ENCODE measurements at places on chromosomes 1 and 21.
A peak's percentile ranks its signal among the peaks of the same experiment; 100 is the strongest.

GRCh38 chr1:47231301-47232186, 481 bp downstream of the TAL1 start:
- DNase-seq = no peak

DNA sequence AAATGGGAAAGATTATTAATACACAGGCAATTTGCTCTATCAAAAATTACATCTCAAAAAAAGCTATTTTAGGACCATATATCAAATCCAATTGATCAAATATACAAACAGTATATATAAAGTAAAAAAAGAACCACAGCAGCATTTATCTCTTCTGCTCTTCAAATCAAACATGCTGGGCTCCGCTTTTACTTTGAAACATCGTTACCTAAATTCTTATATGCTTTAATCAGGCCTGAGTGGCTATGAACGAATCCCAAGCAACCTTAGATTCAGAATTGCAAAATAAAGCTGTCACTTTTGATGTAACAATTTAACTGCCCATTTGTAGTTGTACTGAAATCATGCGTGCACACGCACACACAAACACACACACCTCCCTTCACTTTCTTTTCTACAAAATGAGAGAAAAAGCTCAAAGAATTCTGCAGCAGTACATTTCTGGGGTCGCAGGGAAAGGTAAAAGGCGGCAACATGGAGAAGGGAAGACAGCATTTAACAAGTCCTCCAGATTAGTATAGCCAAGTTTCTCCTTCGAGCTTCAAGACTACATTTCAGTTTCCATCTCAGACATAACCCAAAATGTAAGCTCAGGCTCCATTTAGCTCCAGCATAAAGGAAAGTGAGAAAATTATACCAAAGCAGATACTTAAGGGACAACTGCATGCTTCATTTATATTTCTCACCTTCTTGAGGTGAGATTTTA, 92.2 kb upstream of the TTC39A start:
- DNase-seq = no peak

DNA sequence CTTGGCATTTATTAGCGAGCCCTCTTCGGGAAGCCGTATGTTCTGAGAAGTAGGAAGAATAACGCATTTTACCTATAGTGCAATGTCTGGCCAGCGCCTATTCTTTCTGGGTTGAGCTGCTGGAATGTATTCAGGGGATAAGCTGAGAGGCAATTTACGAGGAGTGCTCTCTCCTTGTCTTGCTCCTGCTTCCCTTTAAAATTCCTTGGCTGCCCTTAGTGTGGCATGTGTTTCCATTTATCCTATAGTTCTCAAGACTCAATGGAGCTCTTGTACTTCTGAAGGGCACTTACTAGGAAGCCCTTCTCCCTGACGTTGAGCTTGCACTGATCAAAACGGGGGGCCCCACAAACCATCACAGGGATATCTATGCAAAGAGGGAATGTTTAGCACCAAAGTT, 364.6 kb downstream of the DISC1 start:
- DNase-seq = no peak

DNA sequence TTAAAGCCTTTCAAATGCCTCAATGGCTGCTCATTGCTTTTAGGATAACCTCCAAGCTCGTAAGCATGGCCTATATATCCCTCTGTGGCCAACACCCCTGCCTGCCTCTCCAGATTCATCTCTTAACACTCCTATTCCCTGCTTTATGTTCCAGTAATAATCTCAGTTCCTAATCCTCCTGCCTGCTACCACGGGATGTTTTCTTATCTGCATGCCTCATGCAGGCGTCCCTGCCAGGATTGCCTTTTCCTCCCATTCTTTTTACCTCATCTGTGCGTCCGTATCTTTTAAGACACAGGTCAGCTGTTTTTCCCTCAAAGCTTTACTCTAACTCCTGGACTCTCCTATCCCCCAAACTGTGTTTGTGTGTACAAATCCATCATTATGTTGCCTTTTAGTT, 36.1 kb downstream of the ZBTB40 start:
- no peak for DNase-seq

GRCh38 chr1:13792419-13792818, 92.4 kb downstream of the PRDM2 start:
- no peak for DNase-seq

DNA sequence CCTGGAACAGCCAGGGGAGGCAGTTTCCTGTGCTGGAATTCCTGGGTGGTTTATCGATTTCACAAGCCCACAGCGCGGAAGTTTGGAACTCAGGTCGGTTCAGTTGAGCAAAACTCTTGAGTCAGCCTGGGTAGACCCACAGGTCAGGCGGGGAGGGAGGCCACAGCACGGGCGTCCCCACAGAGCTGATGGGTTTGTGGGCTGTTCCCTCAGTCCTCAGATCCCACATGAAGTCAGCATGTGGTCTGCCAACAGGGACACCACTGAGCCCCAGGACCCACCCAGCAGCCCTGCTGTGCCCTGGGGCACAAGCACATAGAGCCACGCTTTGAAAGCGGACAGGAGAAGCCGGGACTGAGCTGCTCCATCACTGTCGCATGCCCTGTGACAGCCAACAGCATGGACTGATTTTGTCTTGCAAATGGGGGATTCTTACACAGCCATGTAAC, 17.4 kb downstream of the BMP8A start:
- no peak for DNase-seq

DNA sequence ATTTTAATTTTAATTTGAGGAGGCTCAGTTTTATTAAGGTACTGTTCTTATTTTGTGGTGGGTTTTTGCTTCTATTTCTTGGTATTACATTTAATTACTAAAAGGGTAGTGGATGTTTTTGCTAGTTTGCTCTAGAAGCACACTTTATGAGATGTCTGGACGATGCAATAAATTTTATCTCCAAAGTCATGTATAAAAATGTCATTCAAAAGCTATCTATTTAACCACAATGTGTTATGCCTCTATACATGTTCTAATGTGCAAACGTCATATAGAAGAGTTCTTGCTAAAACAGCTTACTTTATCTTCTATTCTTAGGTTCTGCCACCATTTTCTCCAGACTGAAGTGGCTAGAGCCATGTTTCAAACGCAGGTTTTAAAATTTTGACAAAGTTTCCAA, 12.9 kb upstream of the MPC2 start:
- DNase-seq = no peak

DNA sequence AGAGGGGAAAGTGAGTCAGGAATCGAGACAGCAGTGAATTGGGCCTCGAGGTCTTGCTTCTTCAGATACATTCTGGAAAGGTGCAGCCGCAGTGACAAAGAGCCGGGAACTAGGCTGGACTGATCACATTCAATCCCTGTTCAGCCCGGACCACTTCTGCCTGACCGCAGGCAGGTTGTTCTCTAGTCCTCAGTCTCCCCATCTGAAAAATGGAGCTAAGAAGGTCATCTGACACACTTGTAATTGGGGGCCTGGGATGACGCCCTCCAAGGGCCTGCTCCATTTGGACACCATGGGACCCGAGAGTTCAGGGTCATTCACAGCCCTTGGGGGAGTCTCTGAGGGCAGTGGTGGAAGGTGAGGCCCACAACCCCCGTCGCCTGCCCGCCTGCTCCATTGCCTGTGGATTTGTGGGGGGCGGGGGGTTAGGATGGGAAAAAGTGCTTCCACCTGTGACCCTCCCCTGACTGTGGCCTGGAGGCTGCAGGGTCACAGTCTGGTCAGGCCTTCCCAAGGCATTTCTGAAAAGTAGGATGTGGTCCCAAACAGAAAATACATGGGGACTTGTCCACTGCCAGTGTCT, 87.9 kb upstream of the CSF3R start:
- no peak for DNase-seq

DNA sequence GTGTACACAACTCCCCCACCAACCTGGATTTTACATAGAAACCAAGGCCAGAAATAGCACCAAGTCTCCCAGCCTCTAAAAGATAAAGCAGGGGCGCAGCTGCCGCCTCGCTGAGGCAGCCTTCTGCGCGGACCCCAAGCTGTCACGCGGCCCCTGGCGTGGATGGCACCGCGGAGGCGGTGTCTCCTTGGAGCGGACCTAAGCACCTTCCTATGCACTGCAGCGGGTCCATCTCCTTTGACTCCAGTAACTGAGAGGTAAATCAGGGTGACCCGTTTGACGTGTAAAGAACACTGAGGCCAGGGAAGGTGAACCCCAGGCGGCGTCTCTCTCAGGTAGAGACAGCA, 17.0 kb downstream of the ZNF697 start:
- no peak for DNase-seq

DNA sequence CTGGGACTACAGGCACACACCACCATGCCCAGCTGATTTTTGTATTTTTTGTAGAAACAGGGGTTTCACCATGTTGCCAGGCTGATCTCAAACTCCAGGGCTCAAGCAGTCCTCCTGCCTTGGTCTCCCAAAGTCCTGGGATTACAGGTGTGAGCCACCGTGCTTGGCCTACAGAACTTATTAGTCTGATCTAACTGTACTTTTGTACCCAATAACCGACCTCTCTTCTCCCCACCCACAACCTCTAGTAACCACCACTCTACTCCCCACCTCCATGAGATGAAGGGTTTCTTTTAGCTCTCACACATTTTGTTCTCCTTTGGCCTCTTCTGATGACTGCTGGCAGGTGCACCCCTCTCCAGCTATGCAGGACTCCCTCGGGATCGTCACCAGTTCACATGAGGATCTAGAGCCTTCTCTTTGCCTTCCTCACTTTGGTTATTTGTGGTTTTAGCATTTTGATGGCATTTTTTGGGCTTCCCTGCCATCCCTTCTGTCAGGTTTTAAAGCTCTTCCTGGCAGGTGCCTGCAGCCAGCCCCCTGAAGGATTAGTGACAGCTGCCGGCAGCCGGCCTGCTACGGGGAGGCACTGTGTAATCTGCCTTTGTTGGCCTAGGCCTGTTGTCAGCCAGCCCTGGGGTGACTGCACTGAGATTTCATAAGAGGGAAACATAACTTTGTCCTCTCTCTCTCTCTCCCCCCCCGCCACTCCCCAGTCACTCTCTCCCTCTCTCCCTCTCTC, 99.8 kb upstream of the ATP1A1 start:
- no peak for DNase-seq

DNA sequence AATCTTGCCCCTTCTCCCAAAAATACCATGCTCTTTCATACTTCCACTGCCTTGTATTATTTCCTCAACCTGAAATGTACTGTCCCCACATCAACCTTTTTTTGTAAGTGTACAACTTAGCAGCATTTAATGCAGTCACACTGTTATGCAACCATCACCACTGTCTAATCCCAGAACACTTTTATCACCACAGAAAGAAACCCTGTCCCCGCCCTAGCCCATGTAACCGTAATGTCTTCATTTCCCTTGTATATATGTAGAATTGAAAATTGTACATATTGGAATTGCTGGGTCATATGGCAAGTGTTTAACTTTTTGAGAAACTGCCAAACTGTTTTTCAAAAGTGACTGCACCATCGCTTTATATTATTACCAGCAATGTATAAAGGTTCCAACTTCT, 37.4 kb downstream of the PTP4A2 start:
- no peak for DNase-seq

GRCh38 chr1:37989361-37989930, 376 bp downstream of the SF3A3 start:
- DNase-seq = no peak

DNA sequence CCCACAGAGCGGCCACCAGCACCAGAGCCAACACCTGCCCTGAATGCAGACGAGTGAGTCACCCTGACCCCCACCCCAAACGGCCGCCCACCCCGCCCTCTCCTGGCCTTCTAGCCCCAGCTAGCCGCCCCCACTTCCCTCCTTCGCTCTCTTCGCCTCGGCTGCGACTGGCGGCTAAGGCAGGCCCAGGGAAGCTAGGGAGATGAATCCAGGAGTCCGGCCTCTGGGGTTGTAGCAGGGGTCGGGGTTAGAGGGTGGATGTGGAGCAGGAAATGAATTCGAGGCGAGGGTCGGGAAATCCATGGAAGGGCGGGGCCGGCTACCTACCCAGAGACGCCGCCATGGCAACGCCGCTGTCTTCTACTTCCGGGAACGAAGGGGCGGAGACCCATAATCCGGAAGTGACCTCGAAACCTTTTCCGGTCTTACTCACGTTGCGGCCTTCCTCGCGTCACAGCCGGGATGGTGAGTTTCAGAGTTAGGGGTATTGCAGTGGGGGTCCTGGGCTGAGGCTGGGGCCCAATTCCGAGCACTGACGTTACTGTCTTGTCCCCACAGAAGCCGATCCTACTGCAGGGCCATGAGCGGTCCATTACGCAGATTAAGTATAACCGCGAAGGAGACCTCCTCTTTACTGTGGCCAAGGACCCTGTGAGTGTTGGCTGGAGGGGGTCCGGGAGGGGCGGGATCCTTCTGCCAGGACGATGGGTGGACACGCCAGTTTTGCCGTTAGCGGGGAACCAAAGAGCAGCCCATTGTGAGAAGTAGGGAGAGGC, at the start of the genes EIF3I and TMEM234:
Gene EIF3I, plus strand, starts transcription at position 428 of the 776 bp plus-strand sequence. Its CDS starts 35 bp downstream, at position 463.
Gene TMEM234, minus strand, starts transcription at position 374 of the 776 bp plus-strand sequence. Its CDS starts 31 bp downstream, at position 343.
- DNase-seq = peak; percentile 89

- DNase-seq = no peak
These were observed 7.9 kb downstream of the H6PD start for GRCh38 chr1:9242338-9242969.

DNA sequence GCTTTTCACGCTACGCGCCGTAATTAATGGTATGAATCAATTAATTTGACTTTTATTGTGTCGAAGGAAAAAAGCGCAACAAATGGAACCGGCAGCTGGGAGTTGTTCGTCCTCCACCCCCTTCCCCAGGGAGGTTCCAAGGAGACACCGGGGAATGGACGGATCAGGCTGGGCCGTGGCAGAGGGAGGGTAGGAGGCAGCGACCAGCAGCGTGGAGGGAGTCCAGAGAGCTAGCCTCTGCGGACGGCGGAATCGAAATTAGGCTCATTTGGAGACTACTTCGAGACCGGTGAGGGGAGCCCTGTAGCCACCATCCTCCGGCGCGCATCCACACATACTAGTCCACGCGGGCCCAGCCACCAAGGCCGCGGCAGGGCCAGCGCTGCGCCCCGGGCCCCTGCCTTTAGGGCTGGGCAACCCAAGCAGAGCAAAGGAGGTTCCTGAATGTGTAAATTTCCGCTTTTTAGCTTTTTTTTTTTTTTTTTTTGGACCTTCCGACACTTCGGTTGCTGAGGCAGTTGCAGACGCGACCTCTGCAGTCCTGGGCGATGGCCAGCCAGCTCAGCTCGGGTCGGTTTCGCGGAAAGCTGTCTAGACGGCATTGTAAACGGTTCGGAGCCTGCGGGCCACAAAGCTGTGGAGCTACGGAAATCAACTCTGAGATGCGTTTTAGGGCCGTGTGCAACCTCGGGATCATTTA, 2.2 kb upstream of the FOXD3 start:
- no peak for DNase-seq

DNA sequence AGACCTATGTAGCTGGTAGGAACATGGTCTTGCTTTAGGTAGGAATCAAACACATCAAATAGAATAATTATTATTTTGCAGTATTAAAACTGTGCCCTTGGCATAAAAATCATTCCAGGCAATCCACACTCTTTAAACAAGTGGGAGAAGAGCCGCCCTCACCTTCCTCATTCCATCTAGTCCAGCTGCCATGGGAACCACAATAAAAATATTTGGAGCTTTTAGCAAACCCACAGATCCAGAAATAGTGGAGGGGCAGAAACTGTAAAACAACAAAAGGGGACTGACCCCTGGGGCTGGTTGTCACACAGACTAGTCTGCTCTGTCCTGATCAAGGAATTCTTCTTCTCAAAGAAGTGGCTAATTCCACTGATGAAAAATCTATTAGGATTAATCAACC, 61.6 kb downstream of the PTPRC start:
- DNase-seq = no peak

GRCh38 chr1:202951437-202951836, 6.7 kb downstream of the ADIPOR1 start:
- no peak for DNase-seq

GRCh38 chr1:114093624-114094362, 59.9 kb downstream of the SYT6 start:
- DNase-seq = no peak

GRCh38 chr1:38992412-38993111, 1.5 kb downstream of the AKIRIN1 start:
- DNase-seq = no peak
